ENCODE measurements at places on chromosomes 3 and 15.

GRCh38 chr15:43204016-43204901 lies 16.6 kb downstream of the EPB42 start:
- DNase-seq = no peak

DNA sequence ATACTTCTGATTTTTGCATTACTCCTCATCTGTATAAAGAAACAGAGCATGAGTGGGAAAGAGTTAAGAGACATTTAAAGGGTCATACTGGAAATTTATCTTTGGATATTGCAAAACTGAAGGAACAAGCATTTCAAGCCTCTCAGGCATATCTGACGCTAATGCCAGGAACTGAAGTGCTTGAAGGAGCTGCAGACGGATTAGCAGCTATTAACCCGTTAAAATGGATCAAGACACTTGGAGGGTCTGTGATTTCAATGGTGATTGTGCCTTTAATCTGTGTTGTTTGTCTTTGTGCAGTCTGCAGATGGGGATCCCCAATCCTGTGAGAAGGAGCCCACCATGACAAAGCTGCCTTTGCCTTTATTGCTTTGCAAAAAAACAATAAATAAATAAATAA lies 202.5 kb upstream of the UBE3A start:
- DNase-seq = no peak

DNA sequence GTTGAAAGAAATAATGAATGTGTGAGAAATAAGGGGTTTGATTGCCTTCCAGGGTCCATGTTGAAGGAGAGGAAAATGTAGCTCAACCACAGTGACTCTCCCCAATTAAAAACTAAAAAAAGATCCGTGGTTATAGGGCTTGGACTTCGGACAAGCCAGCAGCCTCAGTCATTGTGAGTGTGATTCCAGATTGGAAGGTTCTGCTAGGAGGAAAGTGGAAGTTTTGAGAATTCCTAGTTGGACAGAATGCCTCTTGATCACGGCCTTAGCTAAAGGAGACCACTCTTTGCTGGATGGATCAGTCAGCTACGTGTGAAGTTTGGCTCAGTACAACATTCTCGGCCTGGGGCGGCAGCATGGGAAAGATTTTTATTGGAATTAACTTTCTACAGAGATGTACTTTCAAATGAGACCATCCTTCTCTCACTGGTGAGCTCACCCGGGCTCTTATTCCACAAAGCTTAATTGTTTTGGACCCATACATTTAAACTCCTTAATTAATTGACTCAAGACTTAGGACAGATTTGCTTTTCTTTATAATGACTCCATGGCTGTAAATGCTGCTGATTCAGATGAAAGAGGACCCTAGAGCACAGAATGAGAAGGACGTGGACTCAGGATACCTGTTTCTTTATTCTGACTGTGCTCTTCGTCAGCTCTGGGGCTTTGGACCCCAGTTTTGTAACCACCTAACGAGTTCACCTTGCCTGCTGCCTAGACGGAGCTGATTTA lies 27.5 kb downstream of the FLNB start:
- DNase-seq = no peak

- DNase-seq = no peak
Measured at GRCh38 chr3:138082085-138082991, 33.1 kb downstream of the DZIP1L start.

GRCh38 chr3:160607826-160608225 lies 42.5 kb upstream of the KPNA4 start:
- no peak for DNase-seq

DNA sequence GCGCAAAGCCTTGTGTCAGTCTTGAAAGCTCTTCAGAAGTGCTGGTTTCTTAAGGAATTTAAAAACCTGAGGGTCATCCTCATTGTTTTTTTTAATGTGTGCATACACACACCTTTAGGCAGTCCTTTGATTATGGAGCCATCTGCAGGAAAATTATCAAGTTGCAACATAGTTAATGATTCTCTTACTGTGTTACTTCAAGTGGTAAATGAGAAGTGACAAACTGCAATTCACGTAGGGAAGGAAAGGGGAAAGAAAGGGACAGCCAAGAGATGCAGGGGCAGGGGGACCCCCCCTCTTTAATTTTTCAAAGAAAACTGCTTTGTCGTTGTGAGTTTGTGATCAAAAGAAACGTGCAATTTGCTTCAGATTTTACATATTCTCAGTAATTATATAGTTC lies 162.4 kb upstream of the CGNL1 start:
- DNase-seq = no peak

- no peak for DNase-seq
Measured at GRCh38 chr3:49377483-49377882, 19.3 kb upstream of the GPX1 start.

Measured in C1 segment of cervical spinal cord (tissue), 14 donors.